ENCODE measurements at places on chromosomes 16 and 17. TPM values are rescaled to one million over a fixed set of nuclear protein-coding genes. Genes with fewer than 3 reads are reported as not detected.

- no peak for DNase-seq
These were observed 48.3 kb downstream of the WDR45B start for GRCh38 chr17:82599674-82600661.

Gene KRTAP4-4
- not detected for total RNA-seq

Gene CEP295NL
- not detected for total RNA-seq

- DNase-seq, result no peak
These were observed 102.6 kb downstream of the AATF start for GRCh38 chr17:37051381-37051780.

DNA sequence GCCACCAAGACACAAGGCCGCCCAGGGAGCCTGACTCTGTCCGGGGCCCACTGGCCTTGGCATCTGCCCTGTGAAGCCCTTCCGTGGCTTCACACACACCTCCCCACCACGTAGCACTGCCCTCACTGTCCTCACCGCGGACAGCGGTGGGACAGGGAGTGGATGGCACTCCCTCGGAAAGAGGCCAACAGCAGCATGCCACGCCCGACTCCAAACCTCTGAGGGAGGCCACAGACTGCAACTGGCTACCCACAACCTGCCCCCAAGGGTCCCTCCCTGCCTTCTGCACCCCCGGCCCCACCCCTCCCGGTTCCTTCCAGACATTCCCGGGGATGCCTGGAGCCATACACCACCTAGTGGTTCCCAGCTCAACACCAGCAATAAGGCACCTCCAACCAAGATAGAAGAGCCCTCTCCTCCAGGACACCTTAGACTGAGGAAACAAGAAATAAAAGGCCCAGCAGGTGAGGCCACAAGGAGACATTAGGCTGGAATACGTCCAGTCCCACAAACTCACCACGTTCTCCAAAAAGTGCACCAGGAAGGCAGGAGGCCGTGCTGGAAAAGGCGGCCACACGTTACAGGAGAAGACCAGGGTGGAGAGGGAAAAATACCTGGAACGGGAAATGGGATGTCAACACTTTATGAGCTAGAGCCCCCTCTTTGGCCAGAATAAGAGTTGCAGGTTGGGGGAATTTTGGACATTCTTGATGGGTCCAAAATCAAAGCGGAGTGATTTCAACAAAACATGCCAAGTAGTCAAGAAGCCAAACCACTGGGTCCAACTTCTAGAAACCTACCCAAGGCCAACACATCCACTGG is 310.0 kb downstream of the SOX9 start:
- DNase-seq, result no peak

Gene ZNF469
- 0.66 TPM for total RNA-seq

Gene CYB5D1
- 9.8 TPM for total RNA-seq

Data from activated CD8-positive, alpha-beta T cell treated with anti-CD3 and anti-CD28 coated beads, Interleukin-2, amount 10 ng/mL, durations not matched to agents 7 days and 5 days (primary cell).